ENCODE measurements at places on chromosomes 2 and 18.

DNA sequence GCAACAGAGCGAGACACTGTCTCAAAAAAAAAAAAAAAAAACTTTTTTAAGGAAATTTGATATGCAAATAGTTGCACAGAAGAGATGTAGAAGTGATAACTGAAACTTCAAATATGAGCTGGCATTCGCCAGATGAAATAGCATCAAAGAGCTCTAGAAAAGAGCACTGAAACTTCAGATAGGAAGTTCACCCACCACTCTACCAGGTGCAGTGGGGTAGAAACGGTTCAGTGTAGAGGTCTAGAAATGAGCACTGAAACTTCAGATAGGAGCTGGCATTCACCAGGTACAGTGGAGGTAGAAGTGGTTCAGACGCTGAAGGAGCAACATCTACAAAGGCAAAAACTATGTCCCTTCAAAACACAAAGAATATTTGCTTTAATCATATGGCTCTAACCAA is 9.0 kb upstream of the ONECUT2 start:
- DNase-seq = no peak

- DNase-seq = no peak
These were observed 74.6 kb downstream of the CCDC148 start for GRCh38 chr2:158381978-158382377.

- no peak for DNase-seq
These were observed 5.0 kb upstream of the IL18RAP start for GRCh38 chr2:102417946-102418345.

GRCh38 chr2:34899079-34899478 is 1300.0 kb upstream of the FAM98A start:
- DNase-seq = no peak

DNA sequence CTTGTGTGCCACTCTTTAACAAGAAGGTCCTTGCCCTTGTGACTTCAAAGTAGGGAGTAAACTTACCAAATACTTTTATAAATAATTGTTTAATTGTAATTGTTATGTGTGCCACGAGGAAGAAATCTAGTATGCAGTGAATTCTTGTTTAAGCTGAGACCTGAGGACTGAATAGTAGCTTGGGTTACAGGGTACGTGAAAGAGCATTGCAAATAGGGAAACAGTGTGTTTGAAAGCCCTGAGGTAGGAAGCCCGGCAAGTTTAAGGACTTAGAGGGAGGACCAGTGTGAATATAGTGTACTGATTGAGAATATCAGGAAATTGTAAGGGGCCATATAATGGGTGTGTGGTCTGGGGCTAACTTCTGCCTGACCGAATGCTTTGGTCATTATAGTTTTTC is 26.2 kb downstream of the PHLPP1 start:
- no peak for DNase-seq

- peak; percentile 54 for DNase-seq
These were observed 42.4 kb downstream of the CYB5A start for GRCh38 chr18:74249181-74249968.
